T-helper 9 cell (primary cell): ENCODE measurements at places on chromosomes 2 and 18.
A peak's percentile ranks its signal among the peaks of the same experiment; 100 is the strongest.

DNA sequence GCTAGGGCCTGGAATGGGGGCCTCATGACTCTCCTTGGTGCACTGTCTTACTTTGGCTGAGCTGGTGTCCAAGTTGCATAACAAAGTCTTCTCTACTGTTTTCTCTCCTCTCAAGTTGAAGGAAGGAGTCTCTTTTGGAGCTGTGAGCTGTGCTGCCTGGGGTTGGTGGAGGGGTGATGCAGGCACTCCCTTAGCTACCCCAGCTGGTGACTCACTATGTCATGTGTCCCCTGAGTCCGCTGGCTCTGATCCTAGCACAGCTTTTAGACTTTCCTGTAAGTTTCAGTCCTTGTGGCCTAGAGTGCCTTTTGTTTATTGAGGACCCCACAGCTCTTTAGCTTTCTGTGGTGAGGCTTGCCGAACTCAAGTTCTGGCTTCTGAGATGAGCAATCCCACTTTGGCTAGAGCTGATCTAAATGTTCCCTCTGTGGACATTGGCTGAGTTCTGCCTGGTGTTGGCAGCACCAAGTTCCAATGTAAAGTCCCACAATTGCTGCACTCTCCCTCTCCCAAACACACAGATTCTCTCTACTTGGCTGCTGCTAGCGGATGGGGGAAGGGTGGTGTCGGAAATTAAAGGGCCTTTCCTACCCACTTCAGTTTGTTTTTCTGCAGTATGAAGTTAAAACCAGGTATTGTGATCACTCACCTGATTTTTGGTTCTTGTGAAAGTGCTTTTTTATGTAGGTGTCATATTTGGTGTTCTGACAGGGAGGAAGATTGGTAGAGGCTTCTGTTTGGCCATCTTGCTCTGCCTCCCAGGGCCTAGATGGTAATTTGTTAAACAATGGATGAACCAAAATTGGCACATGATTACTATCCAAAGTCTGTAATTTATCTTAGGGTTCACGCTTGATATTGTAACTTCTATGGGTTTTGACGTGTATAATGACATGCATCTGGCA lies 83.2 kb downstream of the COMMD1 start:
- DNase-seq: no peak

GRCh38 chr2:8477552-8478470 lies 204.0 kb upstream of the ID2 start:
- no peak for DNase-seq

DNA sequence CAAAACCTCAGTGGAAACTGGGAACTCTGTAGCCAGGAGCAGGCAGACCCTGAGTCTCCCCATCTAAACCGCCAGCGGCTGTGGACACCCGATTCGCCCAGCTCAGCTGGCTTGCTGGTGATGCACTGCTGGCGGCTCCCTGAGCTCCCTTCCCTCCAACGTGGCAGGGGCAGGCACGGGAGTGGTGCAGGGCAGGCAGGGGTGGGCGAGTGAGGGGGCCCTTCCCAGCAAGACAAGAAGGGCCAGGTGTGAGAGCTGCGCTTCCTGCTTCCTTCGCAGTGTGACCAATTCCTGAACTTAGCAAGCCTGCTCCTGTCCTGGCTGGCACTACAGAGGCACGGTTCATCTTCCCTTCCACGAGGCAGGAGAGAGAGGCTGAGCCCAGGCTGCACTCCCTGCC lies 12.3 kb upstream of the SEMA4C start:
- DNase-seq: no peak

GRCh38 chr18:72799106-72799505 lies 68.7 kb downstream of the NETO1 start:
- no peak for DNase-seq

DNA sequence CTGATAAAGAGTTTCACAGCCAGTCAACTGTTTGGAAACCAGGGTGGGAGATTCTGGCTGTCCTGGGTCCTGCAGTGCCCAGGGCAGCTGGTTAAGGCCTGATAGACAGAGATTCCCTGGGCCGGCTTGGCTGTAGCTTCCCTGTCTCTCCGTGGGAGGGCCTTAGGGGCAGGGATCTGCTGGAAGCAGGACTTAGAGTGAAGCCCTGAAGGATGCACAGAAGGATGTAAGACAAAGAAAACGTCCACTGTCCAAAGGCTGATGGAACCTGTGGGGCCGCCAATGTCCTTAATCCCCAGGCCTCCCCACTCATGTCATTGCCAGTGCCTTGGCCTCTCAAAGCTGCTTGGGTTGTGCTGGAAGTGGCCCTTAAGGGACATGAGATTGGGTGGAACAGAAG lies 33.0 kb downstream of the MROH2A start:
- DNase-seq: no peak

- no peak for DNase-seq
These were observed 15.8 kb downstream of the INPP5D start for GRCh38 chr2:233075966-233076339.

- DNase-seq: no peak
These were observed 121.6 kb downstream of the VAPA start for GRCh38 chr18:10035281-10035991.

DNA sequence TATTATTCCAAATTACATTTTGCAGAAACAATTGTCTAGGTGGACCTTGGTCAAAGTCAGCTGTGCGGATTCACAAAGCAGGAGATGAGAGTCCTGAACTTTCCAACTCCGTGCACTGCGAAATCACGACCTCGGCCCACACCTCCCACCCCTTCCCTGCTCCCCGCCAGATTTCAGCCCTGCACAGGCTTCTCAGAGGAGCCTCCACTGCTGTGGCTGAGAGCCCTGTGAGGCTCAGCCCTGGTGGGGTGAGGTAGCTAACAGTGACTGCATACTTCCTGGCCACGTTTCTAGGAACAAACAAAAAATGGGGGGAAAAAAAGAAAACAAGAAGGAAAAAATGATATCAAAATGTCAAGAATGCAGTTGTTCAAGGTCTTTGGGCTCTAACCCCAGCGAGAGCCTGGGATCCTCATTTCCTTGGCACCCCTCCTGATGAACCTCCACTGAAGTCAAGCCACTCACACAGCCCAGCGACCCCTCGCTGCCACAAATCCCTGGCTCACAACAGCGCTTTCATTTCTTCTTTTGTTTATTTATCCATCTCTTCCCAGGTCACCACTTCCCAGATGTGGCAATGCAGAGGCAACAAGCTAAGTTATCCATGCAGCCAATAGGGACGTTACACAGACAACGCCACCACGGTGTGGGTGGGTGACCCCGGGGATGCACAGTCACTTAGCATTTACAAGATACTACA lies 729.7 kb upstream of the ID2 start:
- no peak for DNase-seq

DNA sequence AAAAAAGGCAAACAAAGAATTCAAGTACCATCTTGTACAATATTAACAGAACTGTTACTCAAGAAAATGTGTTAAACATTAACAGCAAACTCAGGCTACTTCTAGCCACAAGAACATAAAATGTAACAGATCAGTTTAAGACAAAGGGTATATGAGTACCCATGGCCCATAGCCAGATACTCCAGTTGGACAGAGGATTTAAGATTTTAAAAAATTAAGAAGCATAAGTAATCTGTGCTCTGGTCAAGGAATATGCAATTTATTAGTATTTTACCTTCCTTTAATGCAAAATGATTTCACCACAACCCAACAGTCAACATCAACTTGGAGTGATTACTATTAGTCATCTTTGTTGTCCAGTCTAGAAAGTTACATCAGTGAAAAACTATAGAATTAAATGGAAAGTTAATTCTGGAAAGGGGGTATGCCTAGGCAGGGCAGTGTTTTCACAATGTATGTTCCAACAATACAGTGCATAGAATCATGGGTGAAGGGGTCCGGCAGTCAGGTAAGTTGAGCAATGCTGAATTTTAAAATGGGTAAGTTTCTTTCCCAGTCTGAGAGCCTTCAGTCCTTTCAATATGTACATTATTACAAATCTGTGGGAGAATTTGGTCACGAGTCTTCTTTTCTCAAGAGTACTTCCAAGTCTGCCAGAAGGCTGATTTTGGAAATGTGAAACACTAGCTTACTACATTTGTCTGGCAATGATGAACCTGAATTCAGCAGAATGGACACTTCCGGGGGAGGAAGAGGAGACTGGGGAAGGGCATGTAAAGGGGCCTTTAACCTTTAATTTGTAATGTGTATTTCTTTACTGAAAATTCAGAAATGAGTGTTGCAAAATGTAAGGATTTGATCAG lies 34.5 kb downstream of the SFT2D3 start:
- no peak for DNase-seq

DNA sequence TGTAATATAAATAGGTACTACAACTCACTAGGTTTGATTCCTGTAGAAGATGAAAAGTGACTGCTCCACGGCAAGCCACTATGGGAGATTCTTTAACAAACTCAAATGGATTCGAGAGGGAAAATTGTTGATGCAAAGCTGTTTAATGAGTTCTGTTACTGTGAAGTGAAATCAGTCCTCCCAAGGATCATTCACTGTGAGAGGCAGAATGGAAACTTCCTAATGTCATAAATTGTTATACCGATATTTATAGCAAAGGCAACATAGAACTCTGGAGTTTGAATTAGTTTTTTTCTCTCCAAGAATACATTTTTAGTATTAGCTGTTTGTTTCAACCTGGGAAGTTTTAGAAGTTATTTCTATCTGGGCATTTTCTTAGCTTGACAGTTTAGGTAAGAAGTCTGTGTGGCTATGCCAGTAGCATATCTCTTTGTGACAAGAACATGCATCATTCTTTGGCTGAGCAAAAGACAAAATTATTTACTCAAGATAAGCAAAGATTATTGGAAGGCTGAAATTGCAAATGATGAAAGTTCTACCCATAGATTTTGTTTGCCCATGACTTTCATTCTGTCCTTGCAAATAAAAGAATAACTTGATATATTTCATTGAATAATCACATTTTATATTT lies 979.7 kb downstream of the DPP10 start:
- DNase-seq: no peak

- peak; percentile 8 for DNase-seq
These were observed 1.3 kb upstream of the SMAD2 start for GRCh38 chr18:47931718-47932103.

DNA sequence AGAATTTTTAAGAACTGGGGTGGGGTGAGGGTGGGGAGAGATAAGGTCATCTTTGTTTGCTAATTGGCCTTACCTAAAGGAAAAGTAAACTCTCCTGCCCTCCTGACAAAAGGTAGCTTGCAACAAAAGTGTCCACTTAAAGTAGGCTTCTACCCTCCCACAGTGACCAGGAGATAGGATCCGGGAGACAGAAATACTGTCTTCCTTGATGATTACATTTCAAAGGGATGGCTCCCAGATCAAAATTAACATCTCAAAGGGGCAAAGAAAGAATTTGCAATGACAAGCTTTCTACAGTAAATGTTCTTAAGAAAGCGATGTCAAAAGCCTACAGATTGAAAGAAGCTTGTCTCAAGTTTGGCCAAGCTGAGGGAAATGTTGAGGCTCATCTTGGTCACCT lies 775.3 kb downstream of the CPS1 start:
- DNase-seq: no peak

GRCh38 chr18:63161761-63162195 lies 157.8 kb downstream of the BCL2 start:
- DNase-seq: peak; percentile 70

GRCh38 chr2:196591004-196591403 lies 48.5 kb upstream of the CCDC150 start:
- DNase-seq: no peak

GRCh38 chr18:75823471-75823870 lies 396.0 kb upstream of the SMIM21 start:
- DNase-seq: no peak

DNA sequence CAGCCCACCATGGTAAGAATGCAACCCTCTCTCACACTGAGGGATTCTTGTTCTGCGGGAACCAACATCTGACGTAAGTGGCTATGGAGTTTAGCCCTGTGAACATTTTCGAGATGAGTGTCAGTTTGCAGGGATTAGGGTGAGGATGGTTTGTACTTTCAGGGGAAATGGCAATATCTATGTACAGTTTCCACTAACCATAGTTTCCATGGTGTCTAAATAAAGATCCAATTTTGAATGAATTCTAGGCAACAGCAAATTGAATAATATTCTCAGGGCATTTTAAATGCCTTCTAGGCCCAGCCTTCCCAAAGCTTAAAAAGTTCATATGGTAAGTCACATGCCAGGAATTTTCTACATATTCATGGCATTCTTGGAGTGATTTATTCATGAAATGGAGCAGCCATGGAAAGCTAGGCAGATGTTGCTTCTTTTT lies 105.4 kb upstream of the MMADHC start:
- DNase-seq: no peak

- DNase-seq: no peak
These were observed 180.2 kb downstream of the ANAPC1 start for GRCh38 chr2:111703759-111704158.

- DNase-seq: no peak
These were observed 16.4 kb upstream of the ARMC9 start for GRCh38 chr2:231181860-231182512.

DNA sequence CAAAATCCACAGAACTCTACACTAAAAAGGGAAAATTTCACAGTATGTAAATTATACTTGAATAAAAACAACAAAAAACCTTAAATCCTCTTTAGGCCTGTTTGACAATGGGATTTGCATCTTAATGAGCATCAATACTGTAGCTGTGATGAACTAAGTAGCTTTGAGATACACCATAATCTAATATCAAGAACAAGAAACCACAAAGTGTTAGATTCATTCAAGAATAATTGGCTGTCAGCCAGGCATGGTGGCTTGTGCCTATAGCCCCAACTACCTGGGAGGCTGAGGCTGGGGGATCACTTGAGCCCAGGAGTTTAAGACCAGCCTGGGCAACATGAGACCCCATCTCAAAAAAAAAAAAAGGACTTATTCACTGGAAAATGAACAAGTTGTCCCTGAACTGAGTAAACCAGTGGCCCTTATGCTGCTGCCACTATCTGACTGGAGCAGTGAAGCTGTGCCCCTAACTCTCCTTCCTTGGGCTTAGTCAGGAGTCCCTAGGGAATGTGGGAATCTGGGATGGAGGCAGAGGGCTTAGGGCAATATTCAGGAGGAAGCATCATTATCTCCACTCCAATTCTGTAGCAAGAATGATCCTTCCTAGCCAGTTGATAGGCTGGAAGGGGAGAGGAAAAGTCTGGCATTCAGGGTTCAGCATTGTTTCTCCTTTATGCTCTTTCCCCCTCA lies 88.5 kb downstream of the PRKCE start:
- no peak for DNase-seq

GRCh38 chr2:138956116-138956515 lies 175.9 kb upstream of the NXPH2 start:
- DNase-seq: no peak

- DNase-seq: no peak
These were observed 120.9 kb upstream of the ST6GAL2 start for GRCh38 chr2:107006836-107007235.

GRCh38 chr2:50879457-50879856 lies 152.5 kb downstream of the NRXN1 start:
- no peak for DNase-seq
